Natural killer cell treated with Interleukin-12 subunit alpha and Interleukin-12 subunit beta and Interleukin-15 and Interleukin-18, amount 100 ng/mL, for 72 hours (primary cell): ENCODE measurements at places on chromosomes 1 and 21. TPM values are rescaled to one million over a fixed set of nuclear protein-coding genes. Genes with fewer than 3 reads are reported as not detected.

DCST2 gene
- not detected for total RNA-seq

AMPD1 gene
- not detected for total RNA-seq

SPRR2A gene
- total RNA-seq: not detected

GRCh38 chr1:35112668-35113067 is 33.5 kb downstream of the ZMYM1 start:
- DNase-seq: no peak

SLC16A4 gene
- 0.48 TPM for total RNA-seq

GRCh38 chr1:154859786-154860155 is 10.3 kb downstream of the KCNN3 start:
- DNase-seq: no peak

- no peak for DNase-seq
Measured at GRCh38 chr1:236059011-236059410, 5.9 kb downstream of the NID1 start.

DNA sequence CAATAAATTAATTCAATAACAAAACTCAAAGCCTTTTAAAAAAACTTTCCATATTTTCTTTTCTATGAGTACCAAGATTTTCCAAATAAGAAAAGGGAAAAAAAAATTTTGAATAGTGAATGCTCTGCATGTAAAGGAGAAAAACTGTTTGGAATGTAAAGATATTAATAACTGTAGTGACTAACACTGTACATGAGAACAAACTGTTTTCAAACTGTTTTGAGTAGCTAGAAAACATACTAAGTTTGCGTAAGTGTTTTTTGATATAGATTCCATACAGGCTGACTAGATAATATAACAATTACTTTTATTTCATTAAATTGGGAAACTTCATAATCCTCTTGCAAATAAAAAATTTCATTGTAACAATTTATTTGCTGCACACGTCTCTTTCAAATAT is 150.5 kb downstream of the DPYD start:
- DNase-seq: no peak

GRCh38 chr1:201739080-201739479 is 89.9 kb upstream of the IPO9 start:
- no peak for DNase-seq

GRCh38 chr1:218164111-218164929 is 120.8 kb upstream of the RRP15 start:
- DNase-seq: no peak

GRCh38 chr21:32812035-32812434 is 40.5 kb upstream of the PAXBP1 start:
- no peak for DNase-seq

VANGL2 gene
- total RNA-seq: not detected

DNA sequence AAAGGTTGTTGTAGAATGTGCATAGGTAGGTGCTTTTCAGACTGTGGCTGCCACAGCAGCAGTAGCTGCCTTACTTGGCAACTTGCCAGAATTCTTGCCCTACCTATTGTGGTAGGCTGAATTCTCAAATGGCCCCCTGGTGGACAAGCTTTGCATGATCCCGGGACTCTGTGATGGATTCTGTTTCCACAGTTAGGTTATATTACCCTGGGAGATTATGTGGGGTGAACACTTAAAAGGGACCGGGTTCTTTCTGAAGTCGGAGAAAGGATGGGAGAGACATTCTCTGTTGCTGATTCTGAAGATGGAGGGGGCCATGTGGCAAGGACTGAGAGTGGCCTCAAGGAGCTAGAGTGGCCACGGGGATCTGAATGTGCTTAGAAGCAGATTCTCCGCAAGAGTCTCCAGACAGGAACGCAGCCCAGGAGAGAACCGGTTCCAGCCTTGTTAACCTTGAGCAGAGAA is 32.1 kb upstream of the KCNE1 start:
- DNase-seq: no peak

GRCh38 chr1:245278846-245279245 is 124.1 kb downstream of the KIF26B start:
- DNase-seq: no peak

KIF17 gene
- total RNA-seq: not detected

DNA sequence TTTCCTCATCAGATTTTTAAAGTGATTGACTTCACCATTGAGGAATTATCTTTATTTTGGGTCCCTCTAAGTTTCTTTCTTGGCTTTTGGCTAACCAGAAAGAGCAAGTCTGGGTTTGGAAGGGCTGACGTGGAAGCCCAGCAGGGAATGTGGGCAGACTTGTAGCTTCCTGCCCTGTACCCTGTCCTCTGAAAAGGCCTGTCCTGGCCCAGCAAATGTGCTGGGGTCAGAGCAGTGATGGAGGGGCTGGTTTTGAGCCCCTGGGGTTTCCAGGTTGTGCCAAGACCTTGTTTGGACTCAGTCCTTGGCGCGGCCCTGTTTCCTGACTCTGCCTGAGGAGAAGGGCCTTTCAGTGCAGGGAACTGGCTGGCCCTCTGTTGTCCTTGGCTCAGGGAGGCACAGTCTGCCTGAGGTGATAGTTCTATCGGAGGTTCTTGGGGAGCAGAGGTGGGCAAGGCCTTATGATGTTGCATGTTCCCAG is 72.1 kb downstream of the UCK2 start:
- DNase-seq: no peak

- no peak for DNase-seq
Measured at GRCh38 chr1:1669468-1670440, 10.9 kb upstream of the CDK11B start.

GRCh38 chr1:44676484-44677200 is 2.1 kb downstream of the ARMH1 start:
- DNase-seq: no peak

DNA sequence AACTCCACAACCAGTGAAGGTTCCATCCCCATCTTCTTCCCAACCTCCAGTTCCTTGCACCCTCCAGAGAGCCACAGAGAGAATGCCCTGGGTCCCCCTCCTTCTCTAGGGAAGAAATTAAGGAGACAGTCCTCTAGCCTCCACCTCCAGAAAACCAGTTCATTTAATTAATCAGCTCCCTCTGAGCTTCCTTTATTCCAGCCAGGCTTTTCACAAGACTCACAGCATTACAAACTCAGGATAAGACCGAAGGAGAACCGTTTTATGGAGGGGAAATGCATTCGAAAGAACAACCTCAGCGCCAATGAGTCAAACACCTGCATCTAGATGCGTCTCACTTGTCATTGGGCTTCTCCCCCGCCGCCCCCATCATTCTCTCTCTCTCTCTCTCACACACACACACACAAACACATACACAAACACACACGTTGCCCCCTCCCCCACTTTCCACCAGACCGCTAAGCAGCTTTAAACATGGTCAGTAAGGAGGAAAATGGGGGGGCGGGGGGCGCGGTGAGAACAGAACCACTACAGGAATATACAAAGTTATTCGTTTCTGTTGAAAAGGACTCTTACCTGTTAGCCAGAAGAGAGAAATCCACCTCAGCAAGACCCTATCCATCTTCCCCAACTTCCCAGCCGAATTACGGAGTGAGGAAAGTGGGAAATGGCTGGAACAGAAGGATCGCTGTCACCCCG is 544 bp downstream of the ILDR2 start:
- no peak for DNase-seq

OR6N1 gene
- total RNA-seq: not detected

- no peak for DNase-seq
Measured at GRCh38 chr1:168420177-168420576, 123.6 kb downstream of the XCL2 start.

- no peak for DNase-seq
Measured at GRCh38 chr1:25443030-25443699, 12.5 kb downstream of the MACO1 start.

KRTAP19-1 gene
- not detected for total RNA-seq

SLC5A3 gene
- total RNA-seq: 36.1 TPM

DNA sequence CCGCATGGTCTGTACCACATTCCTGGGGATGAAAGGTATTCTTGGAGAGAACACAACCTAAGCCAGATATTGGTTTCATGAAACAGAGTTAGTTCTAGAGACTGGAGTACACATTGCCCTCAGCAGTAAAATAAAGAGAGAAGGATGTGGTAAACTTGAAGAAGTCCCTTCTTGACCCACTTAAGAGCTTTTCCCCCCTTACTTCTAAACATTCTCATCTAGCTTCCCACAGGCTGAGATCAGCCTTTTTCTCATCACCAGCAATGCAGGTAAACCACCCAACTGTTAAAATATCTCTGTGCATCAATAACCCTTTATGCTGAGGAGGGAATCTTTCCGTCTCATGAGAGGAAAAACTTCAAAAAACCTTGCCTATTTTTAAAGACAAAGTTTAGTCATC is 62.6 kb downstream of the SUSD4 start:
- no peak for DNase-seq

DNA sequence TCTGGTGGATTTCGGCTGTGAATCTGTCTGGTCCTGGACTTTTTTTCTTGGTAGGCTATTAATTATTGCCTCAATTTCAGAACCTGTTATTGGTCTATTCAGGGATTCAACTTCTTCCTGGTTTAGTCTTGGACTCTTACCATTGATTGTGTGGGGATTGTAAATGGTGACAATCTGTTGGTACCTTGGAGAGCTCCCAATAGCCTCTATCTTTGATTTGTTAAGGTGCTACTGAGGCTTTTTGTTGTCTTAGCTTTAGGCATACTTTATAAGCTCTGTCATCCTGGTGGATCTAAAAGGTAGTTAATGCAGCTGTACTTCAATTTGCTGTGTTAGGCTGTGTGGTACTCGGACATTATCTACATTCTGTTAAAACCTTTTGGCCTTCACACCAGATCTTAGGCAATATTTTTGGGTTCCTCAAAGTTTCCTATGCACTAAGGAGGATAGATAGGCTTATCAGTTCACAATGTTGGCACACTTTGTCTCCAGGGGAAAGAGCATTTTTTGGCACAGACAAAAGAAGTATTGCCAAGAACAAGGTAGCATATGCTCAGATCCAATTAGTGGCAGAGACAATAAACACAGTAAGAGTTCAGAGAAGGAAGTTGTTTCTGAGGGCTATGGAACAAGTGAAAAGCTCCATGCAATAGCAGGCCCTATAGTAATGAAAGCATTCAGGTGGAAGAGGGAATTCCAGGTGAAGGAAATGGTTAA is 230.4 kb downstream of the PDE4B start:
- DNase-seq: no peak

- DNase-seq: no peak
Measured at GRCh38 chr21:45370575-45370974, 34.4 kb upstream of the COL18A1 start.

GRCh38 chr1:109266965-109267364 is 16.0 kb downstream of the PSRC1 start:
- DNase-seq: no peak

ACTN2 gene
- total RNA-seq: not detected

DNA sequence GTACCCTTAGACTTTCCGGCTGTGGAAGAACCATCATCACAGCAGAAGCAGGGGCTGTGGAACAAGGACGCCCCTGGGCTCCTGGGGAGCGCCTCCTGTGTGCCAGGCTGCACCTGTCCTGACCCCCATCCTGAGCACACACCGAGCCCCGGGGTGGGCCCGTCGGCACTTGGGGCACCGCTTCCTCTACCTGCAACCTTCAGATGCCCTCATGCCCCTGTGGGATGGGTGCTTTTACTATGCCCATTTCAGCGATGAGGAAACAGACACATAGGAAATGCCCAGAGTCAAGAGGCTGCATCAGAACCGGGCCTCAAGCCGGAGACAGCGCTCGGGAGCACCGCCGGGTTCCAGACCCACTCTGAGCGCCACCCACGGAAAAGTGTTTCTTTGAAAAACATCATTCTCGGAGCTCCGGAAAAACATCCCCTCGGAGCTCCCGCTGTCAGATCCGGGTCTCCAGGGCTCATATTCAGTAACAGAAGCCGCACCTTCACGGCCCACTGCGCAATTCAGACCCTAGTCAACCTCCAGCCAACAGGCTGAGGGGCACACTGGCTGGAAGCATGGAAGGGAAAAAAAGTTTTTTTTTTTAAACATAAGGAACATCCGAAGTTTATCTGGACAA is 8.0 kb downstream of the TPRG1L start:
- DNase-seq: no peak

GRCh38 chr1:155951753-155952504 is 10.5 kb downstream of the RXFP4 start:
- no peak for DNase-seq
